ENCODE measurements at places on chromosomes 4 and X.
A peak's percentile ranks its signal among the peaks of the same experiment; 100 is the strongest.

DNA sequence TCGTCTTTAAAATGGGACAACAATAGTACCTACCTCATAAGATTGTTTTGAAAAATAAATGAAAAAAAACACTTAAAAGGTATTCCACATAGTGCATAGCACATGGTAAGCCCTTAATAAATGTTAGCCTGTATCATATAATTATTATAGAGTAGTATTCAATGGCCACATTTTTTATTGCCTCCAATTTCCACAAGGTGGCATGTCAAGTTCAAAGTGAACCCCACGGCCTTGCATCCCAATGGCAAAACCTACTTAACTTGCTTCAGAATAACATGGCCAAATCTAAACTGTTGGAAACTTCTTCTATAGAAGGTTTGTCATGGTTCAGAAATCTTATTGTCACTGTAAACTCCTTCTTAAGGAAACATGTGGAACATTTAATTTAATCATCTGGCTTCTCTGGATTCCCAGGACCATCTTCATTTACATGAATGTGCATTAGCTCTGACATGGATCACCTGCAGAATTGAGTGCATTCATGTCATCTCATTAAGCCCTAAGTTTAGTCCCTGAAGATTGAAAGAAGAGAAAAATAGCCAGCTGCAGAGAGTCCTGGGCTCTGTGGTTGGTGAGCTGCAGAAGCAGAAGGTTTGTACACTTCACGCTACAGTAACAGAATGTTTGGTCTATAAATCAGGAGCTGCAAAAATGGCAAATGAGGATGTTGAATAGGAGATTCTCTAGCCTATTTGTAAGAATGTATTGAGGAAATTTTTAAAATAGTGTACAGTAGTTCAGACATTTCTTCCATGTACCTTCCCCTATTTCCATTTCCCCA lies 61.0 kb downstream of the ANXA3 start:
- peak; percentile 6 for DNase-seq

- DNase-seq, result no peak
These were observed 76.3 kb downstream of the PTTG2 start for GRCh38 chr4:38036548-38036947.

- no peak for DNase-seq
These were observed 24.0 kb downstream of the ASIC5 start for GRCh38 chr4:155842080-155842479.

DNA sequence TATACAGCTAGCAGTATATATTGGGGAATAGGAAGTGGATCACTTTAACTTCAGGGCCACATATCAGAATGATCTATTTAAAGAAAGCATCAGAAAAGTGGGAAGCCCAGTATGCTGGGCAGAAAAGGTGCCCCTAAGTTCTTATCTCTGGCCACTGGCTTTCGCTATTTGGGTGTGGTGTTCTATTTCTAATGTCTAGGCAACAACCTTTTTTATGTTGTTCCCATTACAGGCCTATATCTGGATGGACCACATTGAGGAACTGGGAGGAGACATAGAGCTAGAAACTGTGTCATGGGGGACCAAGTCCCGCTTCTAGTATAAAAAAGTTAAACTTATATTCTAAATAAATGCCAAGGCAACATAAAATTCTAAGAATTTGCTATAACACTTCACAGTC lies 935.6 kb downstream of the PDHA2 start:
- DNase-seq, result no peak

GRCh38 chr4:153206534-153206933 lies 2.3 kb downstream of the TRIM2 start:
- DNase-seq, result no peak

DNA sequence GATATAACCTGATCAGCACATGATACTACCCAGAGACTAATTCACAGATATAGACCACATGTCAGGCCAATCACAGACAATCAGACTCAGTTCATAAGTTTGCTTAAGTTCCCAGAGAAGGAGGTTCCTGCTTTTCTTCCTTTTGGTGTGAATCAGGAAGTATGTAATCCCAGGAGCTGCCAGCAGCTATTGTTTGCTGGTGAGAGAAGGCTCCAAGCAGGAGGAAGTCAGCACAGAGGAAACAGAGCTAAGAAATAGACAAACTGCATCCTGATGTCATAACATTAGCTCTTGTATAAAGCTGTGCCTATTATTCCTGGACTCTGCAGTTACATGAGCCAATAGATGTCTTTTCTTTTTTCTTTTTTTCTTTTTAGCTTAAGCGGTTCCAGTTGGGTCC lies 50.9 kb downstream of the UCHL1 start:
- no peak for DNase-seq

DNA sequence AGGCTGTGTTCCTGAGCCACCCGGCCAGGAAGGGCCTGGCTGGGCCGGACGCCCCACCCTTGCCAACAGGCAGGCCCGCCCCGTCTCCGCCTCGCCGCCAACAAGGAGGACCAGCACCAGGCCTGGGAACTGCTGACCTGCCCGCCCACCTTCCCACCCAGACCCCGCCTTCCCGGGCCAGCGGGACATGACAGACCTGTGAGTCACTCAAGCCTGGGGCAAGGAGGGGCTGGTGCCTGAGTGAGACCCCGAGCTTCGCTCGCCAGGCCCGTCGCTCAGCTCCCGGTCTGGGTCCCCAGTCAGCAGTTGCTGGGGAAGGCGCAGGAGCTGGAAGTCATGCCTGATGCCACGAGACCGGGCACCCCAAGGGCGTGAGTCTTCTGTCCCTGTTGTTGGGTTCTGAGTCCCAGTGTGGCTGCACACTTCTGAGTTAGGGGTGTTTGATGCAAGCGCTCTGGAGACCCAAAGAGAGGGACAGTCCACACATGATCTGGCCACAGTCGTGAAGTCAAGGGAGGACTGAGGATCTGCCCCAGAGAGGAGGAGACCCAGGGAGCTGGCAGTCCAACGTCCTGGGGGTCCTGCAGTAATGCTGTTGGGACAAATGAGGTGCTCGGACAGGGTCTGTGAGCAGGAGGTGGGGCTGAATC lies at the start of gene DNASE1L1:
Gene DNASE1L1 (minus strand): TSS at position 33 of the 650 bp plus-strand sequence. CDS start 3,686 bp downstream, outside the sequence.
- DNase-seq, result no peak

DNA sequence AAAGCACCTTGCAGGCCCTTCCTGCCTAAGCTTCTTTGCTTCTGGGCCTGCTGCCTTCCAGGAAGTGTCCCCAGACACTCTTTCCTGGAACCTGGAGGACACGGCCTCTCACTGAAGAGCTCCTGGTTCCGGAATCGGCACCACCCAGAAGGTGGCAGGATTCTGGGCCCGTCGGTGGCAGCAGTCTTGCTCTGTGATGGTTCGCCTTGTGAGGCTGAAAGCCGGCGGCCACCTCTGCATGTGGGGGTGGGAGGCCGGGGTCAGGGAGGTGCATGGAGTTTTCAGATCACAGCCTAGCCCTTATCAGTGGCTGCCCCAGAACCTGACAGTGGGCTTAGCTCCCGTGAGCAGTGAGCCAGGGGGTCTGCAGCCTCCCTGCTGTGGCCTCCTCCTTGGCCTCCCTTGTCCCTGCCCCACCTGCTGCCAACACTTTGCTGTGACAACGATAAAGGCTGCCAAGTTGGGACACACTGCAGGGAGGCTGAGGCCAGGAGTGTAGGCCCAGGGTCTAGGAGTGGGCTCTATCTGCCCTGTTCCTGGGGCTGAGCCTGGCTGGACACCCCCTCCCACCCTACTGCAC lies 30.8 kb upstream of the GPR78 start:
- no peak for DNase-seq

DNA sequence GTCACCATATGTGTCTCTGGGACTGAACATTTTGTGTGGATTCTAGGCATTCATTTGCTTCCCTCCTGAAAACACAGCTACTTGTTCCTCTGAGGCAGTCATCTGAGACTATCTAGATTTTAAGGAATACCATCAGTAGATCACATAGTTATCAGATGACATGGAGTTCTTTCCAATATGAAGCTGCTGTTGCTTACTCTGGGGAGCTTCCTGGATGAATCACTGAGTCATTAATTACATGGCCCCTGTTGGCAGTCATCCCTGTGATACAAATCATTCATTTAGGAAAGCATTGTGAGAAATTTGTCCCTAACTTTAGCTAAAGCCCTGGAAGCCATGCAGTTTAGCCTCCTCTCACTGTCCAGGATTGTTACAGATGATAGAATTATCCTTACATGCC lies 98.2 kb upstream of the ARSJ start:
- DNase-seq, result no peak

- DNase-seq, result no peak
These were observed 12.7 kb downstream of the WFS1 start for GRCh38 chr4:6282314-6282771.

- DNase-seq, result no peak
These were observed 215.3 kb upstream of the FAM9B start for GRCh38 chrX:9249051-9249846.

DNA sequence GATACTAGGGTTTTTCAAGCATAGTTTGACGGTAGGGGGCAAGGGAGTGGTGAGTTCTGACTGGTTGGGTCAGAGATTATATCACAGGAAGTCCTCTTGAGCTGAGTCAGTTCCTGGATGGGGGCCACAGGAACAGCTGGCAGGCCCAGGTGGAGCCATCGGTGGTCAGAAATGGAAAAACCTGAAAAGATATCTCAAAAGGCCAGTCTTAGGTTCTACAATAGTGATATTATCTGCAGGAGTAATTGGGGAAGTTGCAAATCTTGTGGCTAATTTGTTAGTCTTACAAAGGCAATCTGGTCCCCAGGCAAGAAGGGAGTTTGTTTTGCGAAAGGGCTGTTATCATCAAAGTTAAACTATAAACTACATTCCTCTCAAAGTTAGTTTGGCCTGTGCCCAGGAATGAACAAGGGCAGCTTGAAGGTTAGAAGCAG lies 159.3 kb downstream of the PTCHD1 start:
- no peak for DNase-seq

DNA sequence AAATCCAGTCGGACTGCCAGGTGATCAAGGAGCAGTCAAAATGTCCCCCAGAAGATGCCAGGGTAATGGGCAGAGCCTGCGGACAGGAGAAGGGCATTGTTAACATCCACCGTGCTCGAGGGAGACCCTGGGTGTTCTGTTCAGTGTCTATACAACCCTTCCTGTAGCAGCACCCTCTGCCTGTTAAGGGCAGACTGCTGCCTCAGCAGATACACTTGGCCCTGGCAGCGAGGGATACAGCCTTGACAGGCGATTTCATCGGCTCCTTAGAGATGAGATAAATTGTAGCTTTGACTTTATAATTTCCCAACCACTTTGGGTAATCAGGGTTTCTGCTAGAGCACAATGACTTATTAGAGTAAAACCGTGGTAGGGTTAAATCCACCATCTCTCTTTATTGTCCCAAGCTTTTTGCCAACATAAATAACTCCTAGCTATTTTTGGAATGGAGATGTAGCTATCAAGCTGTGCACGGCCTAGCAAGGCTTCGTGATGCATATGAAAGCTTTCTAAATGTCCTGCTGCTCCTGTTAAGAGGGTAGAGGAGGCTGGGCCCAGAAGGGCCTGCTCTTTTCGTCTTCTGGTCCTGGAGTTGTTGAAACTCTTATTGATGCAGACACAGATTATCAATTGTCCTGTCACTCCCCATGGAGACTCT lies 195.9 kb downstream of the CPEB2 start:
- DNase-seq, result no peak

DNA sequence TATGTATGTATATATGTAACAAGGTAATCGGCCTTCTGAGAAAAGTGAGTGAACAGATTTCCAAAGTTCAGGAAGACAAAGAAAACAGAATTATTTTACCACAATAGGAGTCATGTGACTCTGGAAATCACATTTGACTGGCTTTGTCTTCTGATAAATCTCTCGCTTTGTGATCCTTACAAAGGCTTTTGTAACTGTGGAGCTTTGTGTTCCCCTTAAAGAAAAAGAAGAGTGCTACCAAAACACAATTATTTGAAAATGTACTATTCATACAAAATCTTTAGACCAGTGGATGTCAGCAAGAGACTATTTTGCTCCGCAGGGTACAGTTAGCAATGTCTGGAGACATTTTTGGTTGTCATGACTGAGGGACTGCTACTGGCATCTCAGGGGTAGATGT lies 238.8 kb downstream of the LDB2 start:
- no peak for DNase-seq

GRCh38 chr4:2305766-2306501 lies 44.0 kb upstream of the MXD4 start:
- no peak for DNase-seq

GRCh38 chrX:10508891-10509290 lies 111.5 kb downstream of the MID1 start:
- no peak for DNase-seq

- DNase-seq, result no peak
These were observed 106.4 kb upstream of the SCOC start for GRCh38 chr4:140266958-140267568.

DNA sequence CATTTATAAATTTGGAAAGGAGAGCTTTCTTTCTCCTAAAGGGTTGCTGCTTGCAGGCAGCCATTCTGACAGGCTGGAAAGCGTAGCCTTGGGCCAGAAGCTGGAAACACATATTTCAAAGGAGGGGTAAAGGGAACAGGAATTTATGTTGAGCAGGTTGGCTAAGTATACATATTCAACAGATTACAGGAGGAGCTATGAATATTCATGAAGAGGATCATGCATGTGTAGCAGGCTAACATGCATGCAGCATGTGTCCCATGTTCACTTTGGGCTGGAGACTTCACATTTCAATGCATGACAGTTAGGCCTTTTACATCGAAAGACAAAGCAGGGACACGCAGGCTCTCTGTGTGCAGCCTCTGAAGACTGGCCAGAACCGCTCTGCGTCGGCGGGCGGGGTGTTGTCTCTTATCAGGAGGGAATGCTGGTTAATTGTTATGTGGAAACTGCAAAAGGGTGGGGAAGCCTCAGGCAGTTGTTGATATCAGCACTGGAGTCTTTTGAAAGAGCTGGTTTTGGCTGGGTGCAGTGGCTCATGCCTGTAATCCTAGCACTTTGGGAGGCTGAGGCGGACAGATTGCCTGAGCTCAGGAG lies 31.5 kb downstream of the CASP3 start:
- DNase-seq, result no peak

DNA sequence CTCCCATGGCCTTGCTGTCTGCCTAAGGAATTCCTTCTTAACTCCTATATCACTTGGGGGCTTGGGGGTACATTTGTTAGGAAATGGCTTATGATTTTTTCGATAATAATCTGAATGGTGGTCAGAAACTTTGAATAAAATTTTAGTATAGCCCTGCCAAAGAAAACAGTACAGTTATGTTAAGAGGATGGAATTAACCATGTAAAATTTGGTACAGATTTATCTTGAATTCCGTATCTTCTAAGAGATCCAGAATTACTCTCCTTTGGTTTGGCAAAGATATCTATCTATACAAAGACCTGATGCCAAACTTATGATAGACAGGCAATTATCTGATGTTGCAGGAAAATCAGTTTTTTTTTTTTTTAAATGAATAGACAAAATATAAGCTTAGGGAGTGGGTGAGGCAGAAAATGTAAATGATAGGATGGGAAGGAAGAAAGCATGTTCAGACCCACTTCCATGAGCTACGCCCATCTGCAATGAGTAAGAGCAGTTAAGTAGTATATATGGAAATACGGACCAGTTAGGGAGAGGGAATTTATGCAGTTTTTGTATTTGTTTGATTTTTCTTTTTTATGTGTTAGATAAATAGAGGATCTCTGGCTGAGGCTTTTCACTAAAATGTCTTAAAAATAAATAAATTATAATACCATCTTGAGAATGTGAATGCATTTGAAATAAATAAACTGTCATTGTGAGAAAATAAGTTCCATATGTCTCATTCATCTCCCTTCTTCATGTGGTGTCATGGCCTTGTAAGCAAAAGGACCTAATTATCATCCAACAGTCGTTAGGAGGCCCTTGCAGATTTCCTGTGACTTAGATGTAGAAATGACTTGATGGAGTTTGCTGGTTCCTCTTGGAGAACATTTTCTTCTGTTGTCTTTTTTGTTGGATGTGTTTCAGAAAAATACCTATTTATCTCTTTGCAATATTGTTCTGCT lies 389.6 kb downstream of the ARHGAP24 start:
- DNase-seq, result no peak

All from NCI-H1930 (cell line).